ENCODE measurements at places on chromosomes 7 and 10.
A peak's percentile ranks its signal among the peaks of the same experiment; 100 is the strongest.

DNA sequence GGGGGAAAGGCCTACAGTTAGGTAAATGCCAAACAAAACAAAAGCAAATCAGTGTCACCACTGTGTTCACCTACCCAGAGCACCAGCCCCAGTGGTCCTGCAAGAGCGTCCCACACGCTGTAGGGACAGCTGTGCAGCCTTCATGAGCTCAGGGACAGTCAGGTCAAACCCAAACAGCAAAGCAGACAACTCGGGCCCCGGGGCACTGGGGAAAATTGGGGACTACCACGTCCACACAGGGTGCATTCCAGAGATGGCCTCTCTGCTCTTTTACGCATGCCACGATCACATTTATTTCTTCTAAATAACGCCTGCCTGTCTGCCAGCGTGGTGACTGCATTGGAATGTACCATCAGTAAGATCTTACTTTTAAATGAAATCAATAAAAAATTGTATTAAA lies 21.7 kb downstream of the EBF3 start:
- DNase-seq = no peak

DNA sequence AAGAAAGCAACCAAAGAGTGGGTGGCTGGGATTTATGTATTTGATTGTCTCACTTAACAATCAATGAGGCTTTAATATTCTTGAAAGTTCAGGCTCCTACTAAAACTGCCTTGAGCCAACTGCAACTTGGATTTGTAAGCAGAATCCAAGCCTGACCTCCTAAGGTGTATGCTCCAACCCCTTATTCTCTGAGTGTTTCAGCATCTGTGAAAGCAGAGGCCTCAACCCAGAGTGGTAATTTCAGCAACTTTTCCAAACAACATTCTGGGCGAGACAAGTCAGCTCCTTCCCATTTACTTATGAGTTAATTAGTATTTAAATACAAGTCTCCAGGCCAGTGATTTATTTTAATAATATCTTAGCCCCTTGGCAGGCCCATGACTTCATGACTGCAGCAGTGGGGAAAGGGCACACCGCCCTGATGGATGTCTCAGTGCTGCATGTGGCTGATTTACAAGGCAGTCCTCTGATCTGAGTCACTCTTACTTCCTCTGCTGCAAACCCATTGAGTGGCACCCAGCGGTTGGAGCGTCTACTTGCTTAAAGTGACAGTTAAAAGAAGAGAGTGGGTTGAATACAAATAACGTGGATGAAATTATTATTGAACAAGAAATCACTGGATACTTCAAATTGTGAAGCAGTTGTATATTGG lies 209.1 kb downstream of the TRIL start:
- DNase-seq = peak; percentile 5

GRCh38 chr7:100171840-100172239 lies 3.4 kb upstream of the GAL3ST4 start:
- no peak for DNase-seq

DNA sequence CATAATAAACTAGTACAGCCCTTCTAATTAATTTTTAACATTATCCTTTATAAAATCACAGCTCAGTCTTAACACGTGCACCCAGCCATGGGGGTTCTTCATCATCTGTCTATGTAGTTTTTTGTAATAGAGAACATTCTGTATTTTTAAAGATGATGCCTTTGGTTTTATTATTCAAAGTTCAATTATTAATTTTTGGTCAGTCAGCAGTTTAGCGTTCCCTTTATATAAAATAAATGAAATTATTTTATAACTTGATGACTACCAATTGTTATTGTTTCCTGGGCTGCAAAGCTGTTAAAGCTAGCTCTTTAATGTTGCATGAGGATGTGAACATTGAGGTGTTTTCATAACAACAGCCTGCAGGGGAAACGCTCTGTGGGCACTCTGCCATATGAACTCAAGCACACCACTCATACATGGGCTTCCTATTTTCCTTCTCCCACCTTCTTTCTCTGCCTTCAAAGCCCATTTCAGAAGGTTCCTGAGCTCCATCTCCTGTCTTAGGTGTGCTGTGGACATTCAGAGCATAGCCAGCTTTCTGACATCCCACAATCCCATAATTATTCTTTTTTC lies 172.0 kb upstream of the YAE1 start:
- DNase-seq = no peak

GRCh38 chr7:121901026-121901425 lies 28.1 kb downstream of the PTPRZ1 start:
- DNase-seq = no peak

- DNase-seq = peak; percentile 45
These were observed 13.6 kb downstream of the SNX10 start for GRCh38 chr7:26305090-26305868.

DNA sequence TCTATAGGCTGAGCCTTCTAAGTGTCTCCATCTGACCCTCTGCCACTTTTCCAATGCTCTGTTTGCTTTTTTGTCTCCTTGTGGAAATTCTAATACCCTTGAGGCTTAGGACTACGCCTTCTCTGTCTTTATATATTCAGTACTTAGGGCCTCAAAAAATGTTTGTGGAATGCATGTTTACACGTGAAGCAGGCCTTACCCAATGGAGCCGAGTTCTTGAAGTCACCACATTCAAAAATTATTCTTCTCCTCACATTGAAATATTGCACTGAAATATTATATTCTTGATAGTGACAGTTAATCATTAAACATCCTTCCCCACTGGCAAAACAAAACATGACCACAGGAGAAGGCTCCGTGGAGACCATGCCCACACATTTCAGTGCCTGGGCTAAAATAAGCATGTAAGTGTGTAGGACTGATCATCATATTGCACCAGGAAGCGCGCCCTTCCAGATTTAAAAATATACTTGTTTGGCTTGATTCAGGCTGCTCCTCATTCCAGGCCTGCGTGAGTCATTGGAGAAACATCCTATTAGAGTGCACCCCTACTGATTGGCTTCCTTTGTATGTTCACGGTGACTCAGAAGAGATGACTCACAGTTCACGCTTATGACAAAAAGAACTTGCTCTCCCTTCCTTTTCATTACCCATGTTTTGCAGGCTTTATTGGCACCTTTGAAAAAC lies 307.4 kb upstream of the AOAH start:
- DNase-seq = peak; percentile 86

DNA sequence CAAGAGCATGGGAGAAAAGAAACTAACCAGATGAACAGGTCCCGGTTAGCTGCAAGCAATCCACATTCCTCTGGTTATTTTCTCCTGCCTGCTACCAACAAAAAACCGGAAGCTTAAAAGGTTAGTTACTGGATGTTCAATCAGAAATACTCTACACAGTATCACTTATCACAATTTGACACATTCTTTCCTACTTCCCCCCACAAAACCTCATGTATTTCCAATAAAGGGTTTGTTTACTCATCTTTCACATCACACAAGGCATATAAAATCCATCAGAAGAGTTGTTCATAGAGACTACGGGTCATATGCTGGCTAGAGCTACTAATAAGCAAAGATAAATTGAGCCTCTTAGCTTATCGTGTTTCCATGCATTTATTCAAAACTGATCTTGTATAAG lies 4.8 kb downstream of the SLC25A28 start:
- DNase-seq = peak; percentile 47

DNA sequence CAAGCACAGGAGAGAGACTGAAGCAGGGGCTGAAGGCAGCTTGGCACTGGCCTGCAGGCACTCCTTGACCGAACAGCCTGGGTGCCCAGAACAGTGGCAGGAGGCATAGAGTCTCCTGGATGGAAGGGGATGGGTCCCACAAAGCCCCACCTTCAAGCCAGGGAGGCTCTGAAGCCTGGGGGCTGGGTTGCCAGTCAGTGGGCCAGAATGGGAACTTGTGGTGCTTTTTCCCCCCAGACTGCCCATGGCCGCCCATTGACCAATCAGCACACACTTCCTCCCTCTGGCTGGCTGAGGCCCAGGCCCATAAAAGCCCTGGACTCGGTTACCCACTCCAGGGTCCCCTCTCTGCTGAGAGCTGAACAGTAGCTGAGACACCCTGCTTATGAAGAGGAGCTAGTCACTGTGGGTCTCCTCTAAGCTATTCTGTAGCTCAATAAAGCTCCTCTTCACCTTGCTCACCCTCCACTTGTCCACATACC lies 109.6 kb downstream of the ELAPOR2 start:
- DNase-seq = no peak

DNA sequence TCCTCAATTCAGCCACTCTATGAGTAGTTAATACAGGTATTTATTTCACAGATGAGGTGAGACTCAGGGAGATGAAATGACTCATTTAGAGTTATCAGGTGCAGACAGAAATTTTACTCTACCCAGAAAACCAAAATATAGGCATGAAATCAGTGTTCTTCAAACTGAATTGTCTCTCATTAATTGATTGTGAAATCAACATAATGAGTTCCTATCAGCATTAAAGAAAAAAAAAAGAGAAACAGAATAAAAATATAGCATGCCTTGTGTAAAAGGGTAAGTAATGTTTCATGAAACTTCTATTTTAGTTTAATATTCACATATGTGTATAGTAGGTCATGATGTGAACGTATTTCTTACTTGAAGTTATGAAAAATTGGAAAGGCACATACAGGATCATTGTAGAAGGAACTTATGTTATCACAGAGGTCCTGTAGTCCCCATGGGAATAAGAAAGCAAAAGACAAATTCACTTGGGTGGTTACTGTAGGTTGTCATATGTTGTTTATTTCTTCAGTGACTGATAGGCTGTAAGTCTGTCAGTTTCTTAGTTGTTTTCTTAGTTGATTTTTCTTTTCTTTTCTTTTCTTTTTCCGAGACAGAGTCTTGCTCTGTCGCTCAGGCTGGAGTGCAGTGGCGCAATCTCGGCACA lies 47.5 kb downstream of the KAT6B start:
- DNase-seq = no peak

- DNase-seq = peak; percentile 21
These were observed 6.6 kb upstream of the ABCC2 start for GRCh38 chr10:99775850-99776249.

GRCh38 chr7:75737856-75738603 lies 711 bp downstream of the HIP1 start:
- DNase-seq = no peak

- peak; percentile 66 for DNase-seq
These were observed 77.6 kb downstream of the NRBF2 start for GRCh38 chr10:63210611-63211196.

DNA sequence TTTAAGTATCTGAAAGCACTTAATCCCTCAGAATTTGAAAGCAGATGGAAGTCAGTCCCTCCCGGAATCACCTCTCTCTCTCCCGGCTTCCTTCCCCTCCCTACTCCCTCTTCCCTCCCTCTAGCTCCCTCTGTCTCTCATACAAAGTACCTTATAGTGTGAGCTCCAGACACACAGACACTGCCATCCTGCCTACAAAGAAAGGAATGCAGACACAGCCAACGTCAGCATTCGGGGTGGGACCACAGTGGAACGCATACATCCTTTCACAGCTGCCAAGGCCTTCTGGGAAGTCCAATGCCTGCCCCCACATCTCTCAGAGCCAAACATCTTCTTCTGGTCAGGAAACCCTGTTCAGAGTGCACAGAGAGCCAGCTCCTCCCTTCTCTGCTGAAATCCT lies 9.3 kb downstream of the NOD1 start:
- DNase-seq = no peak

- DNase-seq = no peak
These were observed 147.1 kb downstream of the NEURL1 start for GRCh38 chr10:103640436-103641181.

- DNase-seq = no peak
These were observed 66.6 kb downstream of the SLIT1 start for GRCh38 chr10:97119058-97119745.

GRCh38 chr7:2049111-2049781 lies 183.5 kb downstream of the MAD1L1 start:
- no peak for DNase-seq

- DNase-seq = no peak
These were observed 191.5 kb upstream of the CELF2 start for GRCh38 chr10:10826125-10826524.

- DNase-seq = peak; percentile 52
These were observed 707 bp upstream of the C1GALT1 start for GRCh38 chr7:7181519-7182155.

GRCh38 chr7:98315318-98315993 lies 34.0 kb downstream of the BRI3 start:
- DNase-seq = no peak

DNA sequence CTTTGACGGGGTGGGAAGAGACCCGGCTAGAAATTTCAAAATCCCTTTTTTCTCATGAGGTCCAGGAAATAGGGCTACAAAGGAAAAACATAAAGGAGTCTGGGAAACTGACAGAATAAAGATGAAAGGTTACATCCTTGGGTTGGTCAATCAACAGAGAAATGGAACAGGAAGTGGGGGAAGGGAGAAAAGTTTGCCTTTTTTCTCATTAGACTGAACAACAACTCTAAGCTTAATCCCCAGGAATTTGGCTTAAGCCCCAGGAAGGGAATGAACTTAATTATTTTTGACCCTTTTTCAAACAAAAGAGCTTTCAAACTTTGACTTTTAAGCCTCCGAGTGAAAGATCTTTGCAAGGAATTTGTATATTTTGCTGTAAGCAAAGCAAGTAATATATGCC lies 32.7 kb downstream of the LGI1 start:
- no peak for DNase-seq

- DNase-seq = no peak
These were observed 422.1 kb downstream of the RPS24 start for GRCh38 chr10:78455811-78456210.

DNA sequence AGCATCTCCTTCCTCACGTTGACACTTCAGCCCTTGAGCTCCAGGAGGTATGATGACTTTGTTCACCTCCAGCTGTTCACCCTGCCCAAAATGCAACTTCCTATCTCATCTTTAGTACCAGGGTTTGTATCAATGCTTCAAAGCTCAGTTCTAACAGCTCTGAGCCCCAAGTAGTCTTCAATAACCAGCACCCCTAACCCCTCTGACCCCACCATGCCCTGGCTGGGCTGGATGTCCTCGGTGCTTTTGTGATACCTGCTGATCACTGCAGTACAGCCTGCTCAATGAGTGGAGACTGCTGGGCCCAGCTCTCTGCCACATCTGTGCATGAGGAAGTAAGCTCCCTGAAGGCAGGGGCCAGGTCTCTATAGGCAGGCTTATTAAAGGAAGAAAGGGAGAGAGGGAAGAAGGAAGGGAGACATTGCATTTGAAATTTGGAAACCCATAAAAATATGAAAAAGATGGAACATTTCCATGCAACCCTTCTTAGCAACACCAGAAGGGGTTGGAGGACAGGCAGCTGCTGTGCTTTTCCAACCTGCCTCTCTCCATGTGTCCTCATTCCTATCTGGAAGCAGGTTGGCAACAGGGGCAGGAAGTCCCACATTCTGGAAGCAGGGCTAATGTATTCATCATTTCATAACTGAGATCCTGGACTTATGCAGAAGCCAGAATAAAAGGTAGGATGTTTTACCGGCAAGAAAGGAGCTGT lies 756.1 kb downstream of the GRID1 start:
- DNase-seq = no peak

GRCh38 chr7:78852951-78853350 lies 600.5 kb downstream of the MAGI2 start:
- DNase-seq = no peak

GRCh38 chr7:99196536-99197258 lies 11.2 kb downstream of the KPNA7 start:
- DNase-seq = no peak

All from activated CD4-positive, alpha-beta T cell treated with anti-CD3 and anti-CD28 coated beads, Interleukin-2, amount 50 U/mL, for 16 hours (primary cell).